ENCODE measurements at places on chromosomes 6 and 20.
A peak's percentile ranks its signal among the peaks of the same experiment; 100 is the strongest.

DNA sequence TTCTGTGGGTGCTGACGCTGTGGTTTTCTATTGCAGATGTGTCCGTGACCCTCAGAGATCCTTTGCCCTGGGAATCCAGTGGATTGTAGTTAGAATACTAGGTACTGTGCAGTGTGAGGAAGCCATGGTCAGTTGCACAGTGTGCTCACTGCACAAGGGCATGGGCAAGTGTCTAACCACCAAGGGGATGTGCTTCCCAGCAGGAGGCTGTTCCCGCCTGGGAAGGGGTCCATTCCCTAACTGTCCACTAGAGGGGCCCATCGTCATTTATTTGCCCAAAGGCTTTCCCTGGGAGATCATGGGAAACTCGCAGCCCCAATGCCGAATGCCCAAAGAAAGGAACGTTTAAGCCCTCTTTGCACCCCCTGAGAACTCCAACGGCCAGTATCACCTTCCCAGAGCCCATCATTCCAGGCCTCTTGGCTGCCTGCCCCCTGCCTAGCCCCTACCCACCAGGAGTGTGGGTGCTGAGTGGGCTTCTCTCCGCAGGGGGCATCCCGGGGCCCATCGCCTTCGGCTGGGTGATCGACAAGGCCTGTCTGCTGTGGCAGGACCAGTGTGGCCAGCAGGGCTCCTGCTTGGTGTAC lies 26.2 kb downstream of the SLCO4A1 start:
- DNase-seq: peak; percentile 27

- no peak for DNase-seq
Measured at GRCh38 chr6:5673019-5673790, 333.5 kb downstream of the NRN1 start.

DNA sequence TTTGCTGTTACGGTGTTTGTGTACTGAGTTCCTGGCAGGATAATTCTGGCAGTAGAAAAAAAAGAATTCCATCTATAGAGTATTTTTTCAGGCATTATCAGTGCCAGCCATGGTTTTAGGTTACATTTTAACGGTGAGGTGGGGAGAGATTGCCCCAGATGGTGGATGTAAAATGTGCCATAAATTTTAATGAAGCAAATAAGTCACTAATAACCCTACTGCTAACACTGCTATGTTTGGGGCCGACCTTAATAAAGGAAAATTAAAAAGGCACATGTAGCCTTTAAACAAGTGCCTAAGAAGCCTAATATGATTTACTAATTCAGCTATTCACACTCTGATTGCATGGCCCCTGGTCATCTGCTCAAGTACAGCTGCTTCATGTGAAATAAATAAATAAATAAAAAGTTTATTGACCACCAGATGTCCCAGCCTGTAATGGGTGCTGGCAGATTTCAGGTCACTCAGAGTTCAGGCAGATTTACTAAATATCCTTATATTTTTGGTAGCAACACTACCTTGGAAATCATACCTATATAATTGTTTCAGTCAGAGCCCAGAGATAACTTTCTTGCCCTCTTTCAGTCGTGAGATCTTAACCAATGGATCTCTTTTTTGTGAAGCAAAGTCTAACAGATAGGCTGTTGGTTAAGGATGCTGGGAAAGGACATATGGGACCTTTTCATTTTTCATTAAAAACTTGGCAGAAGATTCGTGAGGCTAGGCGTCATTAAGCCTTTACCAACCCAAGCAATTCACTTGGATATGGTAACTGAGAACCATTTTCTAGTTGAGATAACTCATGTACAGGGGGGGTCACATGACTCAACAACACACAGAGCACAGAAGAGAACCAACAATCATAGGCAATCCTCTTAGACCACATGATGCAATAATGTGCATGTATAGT lies 495.0 kb upstream of the NRSN1 start:
- no peak for DNase-seq

- no peak for DNase-seq
Measured at GRCh38 chr6:116411284-116411623, 40.5 kb downstream of the DSE start.

Data from cerebellar nuclear complex (tissue), 1 donor.